Nephron progenitor cell (in vitro differentiated cells): ENCODE measurements at places on chromosomes 3 and 15.

GRCh38 chr3:176939022-176939817 is 258.1 kb downstream of the TBL1XR1 start:
- DNase-seq: peak; percentile 33

DNA sequence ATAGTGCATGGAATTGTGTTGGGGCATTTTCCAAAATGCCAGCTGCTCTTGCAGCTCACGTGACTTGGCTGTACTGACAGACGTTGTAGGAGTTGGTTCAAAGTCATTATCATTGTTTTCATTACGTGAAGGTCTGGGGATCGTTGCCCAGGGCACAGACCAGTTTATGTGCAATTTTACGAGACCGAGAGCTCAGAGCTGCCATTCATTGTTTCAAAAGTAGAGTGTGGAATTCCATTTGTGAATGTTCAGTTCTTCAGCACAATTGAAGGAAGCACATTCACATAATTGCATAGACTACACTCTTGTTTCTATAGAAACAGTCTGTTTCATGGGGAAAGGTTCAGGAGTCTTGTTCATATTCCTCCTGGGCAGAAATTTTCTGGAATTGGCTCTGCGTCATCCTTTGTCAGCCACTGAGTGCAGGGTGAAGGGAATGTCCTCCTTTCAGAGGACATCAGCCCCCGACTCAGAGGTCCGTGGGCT is 54.5 kb downstream of the GABRG3 start:
- no peak for DNase-seq

DNA sequence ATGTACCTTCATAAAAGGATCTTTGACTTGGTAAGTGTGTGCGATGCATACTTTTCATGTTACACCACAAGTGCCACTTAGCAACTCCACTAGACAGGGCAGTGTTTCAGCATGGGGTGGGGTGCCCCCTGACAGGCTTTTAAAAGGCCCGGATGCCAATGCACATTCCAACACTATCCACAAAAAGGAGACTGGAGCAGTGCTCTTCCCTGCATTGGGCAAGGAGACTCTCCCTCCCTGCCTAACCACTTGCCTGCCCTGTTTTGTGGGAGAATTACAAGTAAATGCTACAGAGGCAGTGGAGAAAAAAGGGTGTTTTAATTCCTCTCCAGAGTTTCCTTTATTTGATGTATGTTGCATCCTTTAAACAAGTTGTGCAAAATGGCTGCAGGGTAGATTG is 1.7 kb upstream of the RARB start:
- no peak for DNase-seq

GRCh38 chr3:187039723-187040414 is 99.4 kb downstream of the RPL39L start:
- no peak for DNase-seq

- DNase-seq: no peak
Observed at GRCh38 chr15:87213626-87214025, 1042.9 kb downstream of the NTRK3 start.

DNA sequence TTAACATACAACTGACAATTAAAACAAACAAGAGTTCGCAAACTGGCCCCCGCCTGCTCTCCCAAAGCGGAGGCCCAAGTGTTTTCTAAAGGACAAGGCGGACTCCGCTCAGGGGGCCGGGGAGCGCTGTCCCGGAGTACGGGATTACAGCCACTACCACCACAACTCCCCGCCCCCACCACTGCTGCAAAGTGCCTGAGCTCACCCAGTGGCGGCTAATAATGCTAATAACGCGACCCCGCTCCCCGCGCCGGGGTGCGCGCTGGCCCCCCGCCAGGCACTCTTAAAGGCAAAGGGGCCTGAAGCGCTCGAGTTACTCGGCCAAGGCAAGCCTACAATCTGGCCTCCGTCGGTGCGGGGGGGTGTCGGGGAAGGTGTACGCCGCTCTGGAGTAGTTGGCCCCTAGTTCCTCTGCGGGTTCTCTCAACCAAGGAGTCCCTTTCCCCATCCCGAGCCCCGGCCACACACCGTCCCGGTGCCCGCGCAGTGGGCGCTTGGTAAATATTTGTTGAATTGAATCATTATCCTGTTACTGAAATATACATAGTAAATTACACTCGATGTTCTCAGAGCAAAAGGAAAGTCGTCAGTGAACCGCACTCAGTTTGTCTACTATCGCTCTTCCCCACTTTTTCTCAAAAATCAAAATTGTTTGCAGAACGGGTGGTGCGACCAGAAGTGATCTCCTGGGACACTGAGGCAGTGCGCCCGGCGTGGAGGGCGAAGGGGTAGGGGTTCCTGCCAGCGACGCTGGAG is 827 bp downstream of the WNT5A start:
- peak; percentile 79 for DNase-seq

DNA sequence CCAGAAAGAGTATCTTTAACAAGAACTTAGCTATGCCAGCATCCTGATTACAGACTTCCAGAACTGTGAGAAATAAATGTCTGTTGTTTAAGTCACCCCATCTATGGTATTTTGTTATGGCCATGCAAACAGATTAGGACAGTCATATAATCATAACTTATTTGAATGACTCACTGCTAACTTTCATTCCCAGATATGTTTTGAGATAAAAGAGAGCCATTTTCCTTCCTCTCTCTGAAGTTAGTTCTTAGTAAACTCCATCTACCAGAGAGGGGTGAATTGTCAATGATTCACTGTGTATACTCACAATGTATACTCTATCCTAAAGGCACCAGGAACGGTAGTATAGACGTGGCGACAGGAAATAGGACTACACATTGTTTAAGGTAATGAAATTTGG is 179.4 kb upstream of the DPH6 start:
- no peak for DNase-seq

DNA sequence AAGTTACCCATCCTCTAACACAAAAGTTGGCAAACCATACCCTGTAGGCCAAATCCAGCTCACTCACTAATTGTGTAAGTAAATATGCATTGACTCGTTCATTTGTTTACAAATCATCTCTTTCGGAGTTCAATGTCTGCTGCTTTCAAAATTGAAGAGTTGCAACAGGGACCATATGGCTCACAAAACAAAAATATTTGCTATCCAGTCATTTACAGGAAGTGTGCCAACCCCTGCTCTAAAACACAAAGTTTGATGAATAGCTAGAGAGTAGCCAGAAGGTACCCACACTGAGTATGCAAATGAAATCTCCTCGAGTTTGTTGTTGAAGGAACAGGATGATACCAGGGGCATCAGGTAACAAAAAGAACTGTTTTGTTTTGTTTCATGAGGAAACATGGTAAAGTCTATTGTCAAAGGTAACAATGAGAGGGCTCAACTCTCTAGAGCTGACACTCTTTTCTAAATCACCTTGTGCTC is 236.2 kb upstream of the THBS1 start:
- DNase-seq: no peak

GRCh38 chr3:5195605-5196004 is 8.1 kb downstream of the EDEM1 start:
- DNase-seq: no peak

DNA sequence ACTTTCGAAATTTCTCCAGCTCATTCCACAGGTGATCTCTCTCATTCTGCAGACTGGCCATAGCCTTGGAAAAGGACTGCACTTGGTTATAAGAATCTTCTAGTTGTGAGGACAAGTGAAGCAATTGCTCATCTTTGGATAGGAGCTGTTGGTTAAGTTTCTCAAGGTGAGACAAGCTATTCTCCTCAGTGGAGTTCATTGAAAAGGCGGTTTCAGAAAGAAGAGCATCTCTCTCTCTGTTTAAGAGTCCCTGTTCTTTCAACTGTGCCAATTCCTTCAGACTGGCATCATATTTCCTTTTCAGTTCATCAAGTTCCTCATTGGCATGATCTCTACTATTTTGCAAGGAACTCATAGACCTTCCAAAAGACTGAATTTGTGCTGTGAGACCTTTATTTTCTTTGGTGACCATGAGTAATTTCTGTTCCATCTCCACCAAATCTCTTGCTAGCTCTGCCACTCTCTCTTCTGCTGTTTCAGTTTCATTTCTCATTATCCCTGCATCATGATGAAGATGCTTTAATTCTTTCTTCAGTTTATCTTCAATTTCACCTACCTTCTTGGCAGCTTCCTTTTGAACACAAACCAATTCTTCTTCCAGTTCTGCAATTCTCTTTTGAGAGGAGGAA is 30.2 kb upstream of the HCLS1 start:
- no peak for DNase-seq

DNA sequence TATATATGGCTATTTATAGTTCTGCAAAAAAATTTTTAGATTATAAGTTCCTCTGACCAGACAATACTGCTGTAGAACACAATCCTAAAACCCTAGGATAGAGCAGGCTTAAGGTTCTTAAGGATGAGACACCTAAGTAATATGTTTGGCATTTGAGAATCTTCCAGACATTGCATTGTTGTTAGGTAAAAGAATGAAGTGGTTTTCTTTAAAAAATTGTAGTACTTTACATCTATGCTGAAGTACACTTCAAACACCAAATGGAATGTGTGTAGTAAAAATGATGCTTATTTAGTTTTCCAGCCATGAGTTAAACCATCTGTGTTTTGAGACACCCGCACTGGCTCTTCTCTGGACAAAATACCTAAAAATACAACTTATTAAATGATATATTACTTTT is 857.7 kb downstream of the OTOL1 start:
- DNase-seq: no peak

DNA sequence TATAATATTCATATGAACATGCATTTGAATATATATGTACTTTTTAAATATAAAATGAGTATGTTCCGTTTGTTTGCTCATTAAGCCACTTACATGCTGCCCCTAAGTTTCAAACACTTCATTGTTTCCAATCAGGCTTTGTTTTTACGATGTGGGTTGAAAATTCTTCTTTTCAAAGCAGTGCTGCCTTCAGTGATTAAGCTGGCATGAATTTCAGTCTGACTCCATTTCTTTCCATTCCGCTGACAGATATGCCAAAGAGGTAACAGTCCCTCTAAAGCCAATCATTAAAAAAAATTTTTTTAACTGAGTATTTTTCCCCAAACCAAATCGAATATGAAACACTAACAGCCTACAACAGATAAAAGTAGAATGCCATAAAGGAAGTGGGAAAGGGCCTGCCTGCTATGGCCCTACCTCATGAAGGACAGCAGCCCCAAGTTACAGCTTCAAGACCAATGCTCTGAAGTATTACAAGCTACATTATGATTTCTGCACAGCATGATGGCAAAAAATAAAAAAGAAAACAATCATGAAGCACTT is 40.0 kb downstream of the DCUN1D1 start:
- no peak for DNase-seq

GRCh38 chr15:36544518-36545466 is 34.6 kb upstream of the CDIN1 start:
- no peak for DNase-seq

DNA sequence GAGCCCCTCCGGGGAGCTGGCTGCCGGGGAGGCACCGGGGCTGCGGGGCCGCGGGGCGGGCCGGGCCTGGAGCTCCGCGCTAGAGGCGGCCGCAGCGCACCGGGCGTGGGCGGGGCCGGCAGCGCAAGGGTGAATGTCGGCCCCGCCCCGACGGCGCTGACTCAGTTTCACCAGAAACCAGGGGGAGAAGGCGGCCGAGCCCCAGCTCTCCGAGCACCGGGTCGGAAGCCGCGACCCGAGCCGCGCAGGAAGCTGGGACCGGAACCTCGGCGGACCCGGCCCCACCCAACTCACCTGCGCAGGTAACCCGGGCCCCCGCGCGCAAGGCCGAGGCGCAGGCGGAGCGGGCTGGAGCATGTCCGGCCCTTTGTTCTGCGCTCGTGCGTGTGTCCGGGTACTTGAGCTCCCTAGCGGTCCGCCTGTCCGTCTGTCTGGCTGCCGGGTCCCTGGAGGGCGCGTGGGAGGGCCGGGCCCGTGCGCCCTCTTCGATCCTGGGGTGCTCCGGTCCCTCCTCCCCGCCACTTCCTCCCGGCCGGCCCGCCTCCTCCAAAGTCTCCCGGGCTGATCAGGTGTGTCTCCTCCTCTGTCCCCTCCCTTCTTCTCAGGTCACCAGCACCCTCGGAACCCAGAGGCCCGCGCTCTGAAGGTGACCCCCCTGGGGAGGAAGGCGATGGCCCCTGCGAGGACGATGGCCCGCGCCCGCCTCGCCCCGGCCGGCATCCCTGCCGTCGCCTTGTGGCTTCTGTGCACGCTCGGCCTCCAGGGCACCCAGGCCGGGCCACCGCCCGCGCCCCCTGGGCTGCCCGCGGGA is at the start of gene SPINT1:
TSS of gene SPINT1 (plus strand) at position 164 of the 811 bp plus-strand sequence. CDS start at position 671, 507 bp downstream.
- DNase-seq: peak; percentile 65

DNA sequence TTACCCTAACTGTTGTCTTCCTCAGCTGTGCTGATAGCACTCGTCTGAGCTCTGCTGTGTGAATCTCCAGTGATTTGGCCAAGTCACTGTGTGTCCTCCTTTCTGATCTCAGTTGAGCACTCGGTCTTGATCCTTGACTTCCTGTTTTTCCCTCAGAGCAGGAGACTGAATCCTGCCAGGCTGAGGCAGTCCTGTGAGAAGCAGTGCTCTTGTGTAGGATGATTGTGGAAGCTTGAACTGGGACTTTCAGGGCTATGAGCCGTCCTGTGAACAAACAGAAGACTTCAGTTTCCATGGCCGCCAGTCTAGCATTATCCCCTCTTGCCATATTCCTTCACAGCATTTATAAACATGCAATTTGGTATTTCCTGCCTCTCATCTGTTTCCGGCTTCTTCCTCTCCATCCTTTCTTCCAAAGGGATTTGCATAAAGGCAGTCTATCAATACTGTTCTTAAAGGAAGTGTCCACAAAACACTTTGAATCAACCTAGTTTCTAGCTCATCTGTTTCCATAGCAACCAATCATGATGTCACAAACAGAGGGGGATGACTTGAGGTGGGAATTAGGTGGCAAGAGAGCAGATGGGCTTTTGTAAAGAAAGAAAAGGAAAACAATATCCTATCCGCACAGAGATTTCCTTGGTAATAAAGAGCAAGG is 237.2 kb downstream of the AGBL1 start:
- DNase-seq: no peak

GRCh38 chr3:152192936-152193672 is 75.6 kb upstream of the MBNL1 start:
- no peak for DNase-seq

- no peak for DNase-seq
Observed at GRCh38 chr3:52431459-52432223, 13.3 kb downstream of the SEMA3G start.

DNA sequence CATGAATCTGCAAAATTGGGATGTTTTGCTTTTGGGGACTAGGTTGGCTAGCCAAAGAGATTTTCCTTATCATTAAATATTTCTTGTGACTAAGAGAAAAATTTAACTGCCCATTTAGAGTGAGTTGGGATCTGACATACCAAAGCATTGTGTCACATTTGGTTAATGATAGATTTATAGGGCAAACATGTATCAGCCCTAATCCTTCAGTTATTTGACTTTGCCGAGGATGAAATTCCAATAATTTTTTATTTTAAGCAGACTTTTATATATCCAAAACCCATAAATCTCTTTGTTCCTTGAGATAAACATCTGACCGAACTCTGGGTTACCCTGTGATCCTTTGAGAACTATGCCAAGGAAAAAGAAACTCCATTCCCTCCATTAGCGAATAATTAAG is 218.9 kb downstream of the CDIN1 start:
- DNase-seq: no peak

- DNase-seq: no peak
Observed at GRCh38 chr3:107769882-107770281, 247.1 kb downstream of the BBX start.

DNA sequence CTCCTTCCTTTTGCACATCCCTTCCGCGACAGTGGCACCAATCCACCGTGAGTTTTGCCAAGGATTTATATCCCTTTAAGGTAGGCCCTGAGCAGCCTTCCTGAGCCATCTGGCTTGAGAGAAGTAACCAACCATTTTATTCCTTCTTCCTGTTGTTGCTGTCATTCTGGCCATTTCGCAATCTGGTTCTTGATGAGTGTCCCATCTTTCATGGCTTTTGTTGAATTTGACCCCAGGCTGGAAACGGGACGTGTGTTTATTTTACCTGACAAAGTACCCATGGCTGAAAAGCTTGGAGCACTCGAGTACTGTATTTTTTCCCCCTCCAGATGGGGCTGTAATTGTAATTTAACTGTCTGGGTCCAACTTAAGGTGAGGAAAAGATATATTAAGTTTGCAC is 173.4 kb downstream of the WNT5A start:
- DNase-seq: no peak
